Occipital lobe (tissue), 3 donors: ENCODE measurements at places on chromosomes 3 and 15. TPM values are rescaled to one million over a fixed set of nuclear protein-coding genes. Genes with fewer than 3 reads are reported as not detected.
A peak's percentile ranks its signal among the peaks of the same experiment; 100 is the strongest.

- DNase-seq: no peak
Observed at GRCh38 chr3:113927556-113927955, 20.3 kb upstream of the ZDHHC23 start.

- no peak for DNase-seq
Observed at GRCh38 chr3:173502983-173503568, 105.5 kb downstream of the NLGN1 start.

GRCh38 chr3:58638591-58638990 lies 28.0 kb downstream of the FAM3D start:
- no peak for DNase-seq

- DNase-seq: no peak
Observed at GRCh38 chr3:168416446-168416845, 320.7 kb upstream of the GOLIM4 start.

- no peak for DNase-seq
Observed at GRCh38 chr15:31806106-31806505, 224.2 kb upstream of the CHRNA7 start.

- DNase-seq: no peak
Observed at GRCh38 chr3:182000447-182000846, 288.7 kb downstream of the SOX2 start.

DNA sequence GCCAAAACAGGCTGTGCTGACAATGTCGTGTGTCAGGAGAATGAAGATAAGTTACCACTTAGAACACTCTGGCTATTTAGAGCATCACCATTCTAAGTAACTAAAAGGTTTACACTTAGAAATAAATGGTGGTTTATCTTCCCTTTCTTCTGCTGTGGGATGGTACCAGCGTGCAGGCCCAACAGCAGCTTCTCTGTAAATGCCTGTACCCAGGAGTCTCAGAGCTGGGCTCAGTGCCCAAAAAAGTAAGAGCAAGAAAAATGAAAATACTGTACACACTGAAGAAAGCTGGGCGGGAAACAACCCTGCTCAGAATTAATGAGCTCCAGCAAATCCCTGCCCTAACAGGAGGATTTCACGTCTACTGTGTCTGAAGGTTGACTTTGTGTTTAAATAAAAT lies 206.5 kb downstream of the MFSD1 start:
- DNase-seq: peak; percentile 0

DNA sequence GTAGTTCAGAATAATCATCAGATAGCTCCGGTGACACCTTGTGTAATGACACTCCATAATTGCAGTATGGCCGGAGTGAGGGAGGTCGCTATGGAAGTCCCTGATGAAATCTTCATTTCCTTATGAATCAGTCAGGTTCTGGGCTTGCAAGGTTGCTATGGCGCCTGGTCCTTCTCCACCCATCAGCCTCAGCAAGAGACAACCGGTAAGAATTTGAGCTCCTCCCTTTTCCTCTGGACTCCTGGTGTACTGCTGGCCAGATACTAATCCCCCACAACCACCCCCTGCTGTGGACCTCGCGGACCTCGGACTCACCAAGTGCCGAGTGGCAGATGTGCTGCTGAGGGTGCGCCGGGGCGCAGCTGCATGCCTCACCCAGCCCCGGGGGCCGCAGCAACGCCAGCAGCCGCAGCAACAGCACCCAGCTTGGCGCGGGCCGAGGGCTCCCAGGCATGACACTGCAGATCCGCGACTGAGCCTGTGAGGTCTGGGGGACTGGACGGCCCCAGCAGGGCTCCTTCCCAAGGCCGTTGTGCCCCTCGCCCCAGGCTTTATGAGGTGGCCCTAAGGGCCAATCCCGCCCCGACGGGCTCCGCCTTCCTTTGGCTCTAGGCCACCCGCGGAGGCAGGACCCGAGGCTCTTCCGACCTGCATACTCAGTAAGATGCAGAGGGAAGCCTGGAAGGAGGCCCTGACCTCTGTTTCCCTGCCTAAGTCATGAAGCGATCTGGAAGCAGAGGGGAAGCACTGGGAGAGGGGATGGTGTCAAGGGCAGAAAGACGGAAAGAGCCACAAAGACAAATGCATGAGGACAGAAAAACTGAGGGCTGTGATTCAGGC lies at the start of gene TIMP4:
TSS of gene TIMP4 (minus strand) at position 526 of the 840 bp plus-strand sequence. CDS start at position 454, 72 bp downstream.
- DNase-seq: no peak

GRCh38 chr15:60010858-60011257 lies 6.7 kb downstream of the FOXB1 start:
- no peak for DNase-seq

SERPINI2 gene
- 2.0 TPM for total RNA-seq

SCAMP5 gene
- 51.3 TPM for total RNA-seq

DNA sequence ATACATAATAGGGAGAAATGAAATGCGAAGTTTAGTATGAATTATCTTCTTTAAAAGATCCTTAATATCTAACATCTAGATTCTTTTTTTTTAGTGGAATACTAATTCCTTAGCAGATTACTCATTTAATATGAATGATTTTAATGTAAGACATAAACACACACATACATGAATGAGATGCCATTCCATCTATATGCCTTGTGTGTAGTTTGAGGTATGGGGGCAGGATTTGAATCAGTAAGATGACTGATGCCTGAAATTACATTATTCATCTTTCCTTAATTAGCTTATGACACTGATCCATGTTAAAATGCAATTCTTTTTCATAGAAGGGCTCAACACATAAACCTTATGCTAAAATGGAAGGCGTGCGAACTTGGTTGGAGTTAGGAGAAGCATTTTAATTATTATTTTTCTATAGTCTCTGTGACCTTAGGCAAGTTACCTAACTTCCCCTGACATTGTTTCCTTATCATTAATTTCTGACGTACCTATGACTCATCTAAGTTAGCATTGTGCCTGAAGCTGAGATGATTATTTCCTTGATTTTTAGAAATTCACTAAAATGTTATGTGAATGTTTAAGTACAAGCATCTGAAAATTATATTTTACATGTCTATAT lies 10.8 kb upstream of the BNIP2 start:
- DNase-seq: no peak

TTC23 gene
- total RNA-seq: 11.2 TPM

HTR3E gene
- total RNA-seq: not detected

DNA sequence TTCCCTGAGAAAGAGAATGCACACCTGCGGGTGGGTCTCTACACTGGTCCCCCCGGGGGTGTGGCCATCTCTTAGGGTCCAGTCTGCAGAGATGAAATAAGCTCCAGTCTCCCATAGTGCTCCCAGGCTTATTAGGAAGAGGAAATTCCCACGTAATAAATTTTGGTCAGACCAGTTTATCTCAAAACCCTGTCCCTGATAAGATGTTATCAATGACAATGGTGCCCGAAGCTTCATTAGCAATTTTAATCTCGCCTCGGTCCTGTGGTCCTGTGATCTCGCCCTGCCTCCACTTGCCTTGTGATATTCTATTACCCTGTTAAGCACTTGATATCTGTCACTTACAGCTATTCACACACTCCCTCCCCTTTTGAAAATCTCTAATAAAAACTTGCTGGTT lies 46.8 kb downstream of the OR5H15 start:
- no peak for DNase-seq

GRCh38 chr3:79310016-79310415 lies 457.8 kb downstream of the ROBO1 start:
- no peak for DNase-seq

- DNase-seq: no peak
Observed at GRCh38 chr15:71162309-71162708, 47.0 kb downstream of the THSD4 start.

- no peak for DNase-seq
Observed at GRCh38 chr15:62578546-62578945, 413.5 kb upstream of the C2CD4B start.

DNA sequence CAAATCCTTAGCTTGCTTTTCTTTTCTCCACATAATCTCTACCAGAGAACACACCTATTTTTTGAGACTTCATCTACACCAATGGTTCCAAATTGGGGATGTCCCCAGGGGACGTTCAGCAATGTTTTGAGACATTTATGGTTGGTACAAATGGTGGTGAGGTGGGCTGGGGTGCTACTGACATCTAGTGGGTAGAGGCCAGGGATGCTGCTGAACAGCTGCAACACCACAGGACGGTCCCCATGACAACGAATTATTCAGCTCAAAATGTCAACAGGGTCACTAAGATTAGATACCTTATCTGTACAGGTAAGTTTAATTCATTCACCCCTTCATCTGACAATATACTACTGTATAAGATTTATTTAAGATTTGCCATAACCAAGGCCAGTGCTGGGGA lies 14.4 kb downstream of the GK5 start:
- DNase-seq: no peak

MYO5C gene
- total RNA-seq: 1.2 TPM

DNA sequence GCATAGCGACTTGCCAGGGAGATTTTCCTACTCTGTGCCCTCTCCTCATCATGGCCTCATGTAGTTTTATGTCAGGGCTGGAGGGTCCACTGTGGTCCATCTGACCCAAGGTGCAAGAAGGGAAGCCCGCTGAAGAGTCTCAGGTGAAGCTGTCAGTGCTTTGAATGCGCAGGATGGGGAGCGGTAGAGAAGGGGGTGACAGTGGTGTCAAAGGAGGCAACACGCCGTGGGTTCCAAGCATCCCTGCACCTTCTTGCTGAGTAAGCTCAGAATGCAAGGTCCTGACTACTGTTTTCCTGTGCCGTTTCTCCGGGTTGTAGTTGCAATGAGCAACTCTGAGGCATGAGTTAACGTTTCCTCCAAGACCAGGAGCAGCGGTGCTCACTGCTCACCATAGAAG lies 44.9 kb upstream of the RAB6B start:
- no peak for DNase-seq

IGSF10 gene
- 0.31 TPM for total RNA-seq

DNA sequence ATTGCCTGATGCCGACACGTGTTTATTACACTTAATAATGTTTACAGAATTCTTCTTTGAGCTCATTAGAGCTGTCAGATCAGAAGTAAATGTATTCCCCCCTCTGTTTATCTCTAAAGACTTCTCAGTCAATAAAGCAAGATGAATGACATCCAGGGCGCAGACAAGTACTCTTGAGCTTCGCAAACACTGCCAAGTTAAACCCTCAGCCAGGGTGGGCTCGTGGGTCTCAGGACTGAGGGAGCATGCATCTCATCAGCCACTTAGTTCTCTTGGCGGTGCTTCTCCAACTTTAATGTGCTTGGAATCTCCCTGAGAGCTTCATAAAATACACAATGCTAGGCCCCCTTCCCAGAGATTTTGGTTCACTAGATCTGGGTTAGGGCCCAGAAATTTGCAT lies 333.9 kb upstream of the THRB start:
- no peak for DNase-seq

DNA sequence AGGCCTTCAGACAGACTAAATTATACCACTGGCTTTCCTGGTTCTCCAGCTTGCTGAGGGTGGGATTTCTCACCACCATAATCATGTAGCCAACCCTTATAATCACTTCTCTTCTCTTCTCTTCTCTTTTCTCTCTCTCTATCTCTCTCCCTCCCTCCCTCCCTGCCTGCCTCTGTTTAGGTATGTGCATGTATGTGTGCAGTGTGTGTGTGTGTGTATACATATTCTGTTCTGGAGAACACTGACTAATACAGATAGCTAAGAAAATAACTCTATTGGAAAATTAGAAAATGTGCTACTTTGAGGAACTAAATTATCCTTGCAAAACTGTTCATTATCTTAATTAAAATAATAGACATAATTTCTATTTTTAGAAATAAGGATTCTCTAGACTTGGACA lies 118.6 kb upstream of the GADL1 start:
- DNase-seq: no peak

GRCh38 chr15:52408823-52409222 lies 113.2 kb upstream of the MYO5C start:
- no peak for DNase-seq

DNA sequence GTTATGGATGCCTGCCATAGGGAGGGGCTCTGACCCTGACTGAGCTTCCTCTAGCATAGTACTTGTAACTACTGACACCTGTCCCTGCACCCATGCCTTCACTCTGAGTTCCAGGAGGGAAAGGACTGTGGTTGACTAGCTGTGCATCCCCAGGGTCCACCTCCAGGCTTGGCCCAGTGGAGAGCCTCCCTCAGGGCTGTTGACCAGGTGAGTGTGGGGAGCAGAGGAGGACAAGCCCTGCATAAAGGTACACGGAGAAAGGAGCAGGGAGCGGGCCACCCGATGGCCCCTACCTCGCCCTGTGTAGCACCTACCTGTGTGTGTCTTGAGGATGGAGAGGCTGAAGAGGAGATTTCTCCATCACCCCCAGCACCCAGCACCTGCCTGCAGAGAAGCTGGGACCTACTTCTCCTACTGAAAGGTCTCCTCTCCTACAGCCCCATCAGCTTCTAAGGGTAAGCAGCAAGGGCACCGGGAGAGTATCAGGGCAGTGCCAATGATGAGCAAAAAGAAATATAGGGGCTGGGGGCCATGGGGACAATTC lies 6.7 kb upstream of the LTF start:
- DNase-seq: no peak

SLC2A2 gene
- total RNA-seq: not detected

- DNase-seq: no peak
Observed at GRCh38 chr3:187230011-187230410, 32.7 kb downstream of the RTP1 start.

DNA sequence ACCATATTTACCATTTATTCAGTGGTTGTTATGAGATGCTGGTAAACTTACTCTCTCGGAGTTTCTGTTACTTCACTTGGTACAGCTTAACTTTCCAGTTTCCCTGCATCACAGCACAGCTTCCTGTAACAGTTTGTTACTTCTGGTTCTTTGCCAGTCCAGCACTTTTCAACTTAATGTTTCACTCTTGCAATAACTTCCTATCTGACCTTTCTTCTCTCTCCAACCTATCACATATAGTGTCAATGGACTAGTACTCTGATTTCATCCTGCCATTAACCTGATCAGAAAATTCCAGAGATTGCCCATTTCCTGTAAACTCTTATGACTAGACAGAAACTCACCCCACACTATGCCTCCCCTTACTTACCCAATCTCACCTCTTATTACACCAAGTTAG lies 3.9 kb upstream of the ATP11B start:
- DNase-seq: no peak

SLC28A1 gene
- total RNA-seq: not detected

CHRFAM7A gene
- 3.9 TPM for total RNA-seq

DNA sequence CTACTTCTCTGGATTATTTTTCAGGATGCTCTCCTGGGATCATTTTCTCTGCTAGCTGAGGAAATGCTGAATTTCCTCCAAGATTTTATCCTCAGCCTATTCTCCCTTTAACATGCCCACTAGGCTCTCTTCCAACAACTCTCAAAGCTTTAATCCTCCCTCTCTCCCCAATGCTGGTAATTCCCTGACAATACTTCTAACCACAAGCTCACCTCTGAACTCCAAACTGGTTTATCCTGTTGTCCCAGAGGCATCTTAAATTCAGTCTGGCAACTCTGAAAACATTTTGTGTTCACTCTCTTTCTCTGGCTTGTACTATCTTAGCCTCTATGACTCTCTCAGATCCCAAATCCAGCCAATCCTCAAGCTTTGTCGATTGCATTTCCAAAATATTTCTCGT lies 490.3 kb downstream of the MECOM start:
- DNase-seq: no peak

TP63 gene
- 0.16 TPM for total RNA-seq

- DNase-seq: no peak
Observed at GRCh38 chr15:53312707-53313106, 446.8 kb downstream of the WDR72 start.

- no peak for DNase-seq
Observed at GRCh38 chr3:141303481-141304223, 64.7 kb upstream of the ZBTB38 start.
